Sigmoid colon (tissue), 7 donors: ENCODE measurements at places on chromosomes 1 and 21.
A peak's percentile ranks its signal among the peaks of the same experiment; 100 is the strongest.

DNA sequence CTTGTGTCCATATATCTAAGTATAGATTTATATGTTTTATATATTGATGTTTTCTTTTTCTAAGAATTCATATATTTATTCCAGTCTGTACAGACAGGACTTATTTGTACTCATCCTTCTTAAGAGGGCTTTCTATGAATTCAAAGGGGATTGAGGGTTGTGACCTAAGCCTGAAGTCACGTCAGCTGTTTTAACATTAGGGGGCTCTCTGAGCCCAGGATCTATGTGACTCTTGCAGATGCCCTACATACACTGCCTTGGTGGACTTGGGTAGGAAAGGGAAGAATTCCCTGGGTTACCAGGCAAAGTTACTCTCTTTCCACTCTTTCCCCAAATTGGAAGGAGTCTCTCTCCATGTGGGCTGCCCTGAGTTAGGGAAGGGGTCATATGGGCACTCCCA is 283.8 kb upstream of the DAB1 start:
- H3K4me3 ChIP-seq = no peak overlapping the region
- DNase-seq = no peak
- no peaks in the 10 kb centered on the region for H3K27me3 ChIP-seq
- no peaks in the 10 kb centered on the region for H3K36me3 ChIP-seq

- no peak overlapping the region for H3K27ac ChIP-seq
- peaks cover 14% of the 10 kb centered on the region for H3K4me1 ChIP-seq
Observed at GRCh38 chr1:161021970-161022353, 1.0 kb upstream of the F11R start.

- no peaks in the 10 kb centered on the region for H3K4me1 ChIP-seq
- DNase-seq = no peak
- no peak overlapping the region for H3K27ac ChIP-seq
- no peaks in the 10 kb centered on the region for H3K27me3 ChIP-seq
- no peak overlapping the region for H3K4me3 ChIP-seq
Observed at GRCh38 chr1:4447778-4448420, 206.5 kb upstream of the AJAP1 start.

GRCh38 chr1:209787551-209787950 is 3.2 kb upstream of the C1orf74 start:
- no peaks in the 10 kb centered on the region for H3K36me3 ChIP-seq
- no peak overlapping the region for H3K4me3 ChIP-seq
- peak overlapping the region; percentile 81 for H3K27ac ChIP-seq
- H3K4me1 ChIP-seq = peaks cover 28% of the 10 kb centered on the region
- DNase-seq = peak; percentile 79

GRCh38 chr21:35343046-35343819 is 294.1 kb upstream of the RUNX1 start:
- no peak overlapping the region for H3K4me3 ChIP-seq
- H3K27me3 ChIP-seq = no peaks in the 10 kb centered on the region
- H3K27ac ChIP-seq = no peak overlapping the region
- no peaks in the 10 kb centered on the region for H3K36me3 ChIP-seq
- no peaks in the 10 kb centered on the region for H3K4me1 ChIP-seq
- DNase-seq = no peak

DNA sequence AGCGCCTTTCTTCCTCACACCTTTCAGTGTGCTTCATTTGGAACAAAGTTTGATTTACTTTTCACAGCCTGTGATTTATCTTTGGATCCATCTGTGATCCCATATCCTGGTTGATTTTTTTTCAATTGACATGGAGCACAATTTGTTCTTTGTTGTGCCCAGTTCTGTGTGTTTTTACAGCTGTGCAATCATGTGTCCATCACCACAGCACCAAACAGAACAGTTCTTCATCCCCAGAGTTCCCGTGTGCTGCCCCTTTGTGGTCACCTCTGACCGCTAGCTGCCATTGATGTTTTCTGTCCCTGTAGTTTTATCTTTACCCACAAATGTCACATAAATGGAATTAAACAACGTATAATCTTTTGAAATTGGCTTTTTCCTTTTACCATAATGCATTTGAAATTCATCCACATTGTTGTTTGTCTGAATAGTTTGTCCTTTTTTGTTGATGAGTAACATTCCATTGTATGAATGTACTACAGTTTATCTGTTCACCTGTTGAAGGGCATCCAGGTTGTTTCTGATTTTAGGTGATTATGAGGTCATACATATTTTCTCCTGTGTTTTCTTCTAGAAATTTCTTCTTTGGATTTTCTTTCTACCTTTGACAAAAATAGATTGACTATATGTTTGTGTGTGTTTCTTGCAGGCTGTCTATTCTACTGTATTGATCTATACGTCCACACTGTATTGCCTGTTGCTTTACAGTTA is 17.4 kb downstream of the MIGA1 start:
- DNase-seq = no peak
- H3K36me3 ChIP-seq = no peaks in the 10 kb centered on the region
- no peaks in the 10 kb centered on the region for H3K27me3 ChIP-seq
- no peak overlapping the region for H3K4me3 ChIP-seq
